ENCODE measurements at places on chromosomes 2 and 18. TPM values are rescaled to one million over a fixed set of nuclear protein-coding genes. Genes with fewer than 3 reads are reported as not detected.

GRCh38 chr18:70732188-70732587 is 443.3 kb downstream of the SOCS6 start:
- no peak for DNase-seq

DNA sequence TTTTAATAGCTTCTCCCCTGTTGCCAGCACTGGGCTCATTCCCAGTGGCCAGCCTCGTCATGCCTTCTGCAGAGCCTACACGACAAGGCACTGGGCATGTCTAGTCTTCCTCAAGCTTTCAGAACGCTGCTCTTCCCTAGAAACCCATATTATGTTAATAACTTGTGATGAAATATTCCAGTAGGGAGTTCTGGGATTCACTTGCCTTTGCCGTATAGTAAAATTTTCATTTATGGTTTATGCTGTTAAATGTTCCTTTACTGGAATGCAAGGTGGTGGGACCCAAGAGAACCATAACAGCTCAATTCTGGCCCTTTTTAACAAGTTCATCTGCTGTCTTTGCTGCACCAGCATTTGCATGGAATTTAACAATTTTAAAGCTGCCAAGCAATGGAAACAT is 45.5 kb upstream of the SLC14A1 start:
- DNase-seq, result no peak

DNA sequence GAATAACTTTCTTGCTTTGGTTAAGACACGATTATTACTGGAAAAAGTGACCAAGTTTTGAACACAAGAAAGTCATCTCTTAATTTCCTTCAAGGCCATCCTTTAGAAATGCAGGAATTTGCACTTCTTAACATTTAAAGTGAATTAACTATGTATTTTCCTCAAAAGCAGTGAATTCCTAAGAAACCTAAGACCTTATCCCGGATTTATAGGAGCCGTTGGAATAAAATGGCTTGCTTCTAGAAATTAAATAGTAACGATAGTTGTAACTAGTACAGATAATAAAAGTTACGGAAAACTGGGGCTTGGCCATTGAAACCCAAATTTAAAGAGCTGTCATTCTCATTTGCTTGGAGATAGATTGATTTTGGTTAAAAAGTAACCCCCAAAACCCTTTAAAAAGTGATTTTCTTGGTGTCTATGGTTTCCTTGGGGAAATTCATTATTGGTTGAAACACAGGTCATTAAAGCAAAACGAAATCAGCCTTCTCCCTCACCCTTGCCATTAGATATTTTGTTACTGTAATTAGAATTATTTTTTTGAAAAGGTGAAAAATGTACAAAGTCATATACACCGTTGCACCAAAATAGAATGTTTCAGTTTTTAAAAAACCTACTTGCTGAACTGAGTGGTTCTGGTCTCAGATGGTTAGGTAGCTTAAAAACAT is 2.0 kb downstream of the SKOR2 start:
- no peak for DNase-seq

The OTX1 gene
- total RNA-seq, result 0.67 TPM

- no peak for DNase-seq
Observed at GRCh38 chr2:60662781-60663180, 93.3 kb upstream of the PAPOLG start.

DNA sequence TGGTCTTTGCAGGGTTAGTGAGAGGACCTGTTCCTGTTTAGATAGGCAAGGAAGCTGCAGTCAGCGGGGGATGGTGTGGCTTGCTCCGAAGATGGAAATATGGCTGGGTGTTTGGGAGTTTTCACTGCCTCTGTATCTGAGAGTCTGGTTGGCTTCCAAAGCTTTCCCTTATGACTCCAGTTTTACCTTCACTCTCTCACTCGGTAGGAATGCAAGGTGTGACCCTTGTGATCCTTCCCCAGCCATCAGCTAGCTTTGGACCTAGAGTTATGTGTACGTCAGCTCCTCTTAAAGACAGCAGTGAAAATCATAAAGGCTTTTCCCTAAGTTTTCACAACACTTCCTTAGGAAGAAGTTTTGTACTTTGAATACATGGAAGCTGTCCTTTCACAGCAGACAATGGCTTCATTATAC is 35.5 kb upstream of the TMEM87B start:
- no peak for DNase-seq

DNA sequence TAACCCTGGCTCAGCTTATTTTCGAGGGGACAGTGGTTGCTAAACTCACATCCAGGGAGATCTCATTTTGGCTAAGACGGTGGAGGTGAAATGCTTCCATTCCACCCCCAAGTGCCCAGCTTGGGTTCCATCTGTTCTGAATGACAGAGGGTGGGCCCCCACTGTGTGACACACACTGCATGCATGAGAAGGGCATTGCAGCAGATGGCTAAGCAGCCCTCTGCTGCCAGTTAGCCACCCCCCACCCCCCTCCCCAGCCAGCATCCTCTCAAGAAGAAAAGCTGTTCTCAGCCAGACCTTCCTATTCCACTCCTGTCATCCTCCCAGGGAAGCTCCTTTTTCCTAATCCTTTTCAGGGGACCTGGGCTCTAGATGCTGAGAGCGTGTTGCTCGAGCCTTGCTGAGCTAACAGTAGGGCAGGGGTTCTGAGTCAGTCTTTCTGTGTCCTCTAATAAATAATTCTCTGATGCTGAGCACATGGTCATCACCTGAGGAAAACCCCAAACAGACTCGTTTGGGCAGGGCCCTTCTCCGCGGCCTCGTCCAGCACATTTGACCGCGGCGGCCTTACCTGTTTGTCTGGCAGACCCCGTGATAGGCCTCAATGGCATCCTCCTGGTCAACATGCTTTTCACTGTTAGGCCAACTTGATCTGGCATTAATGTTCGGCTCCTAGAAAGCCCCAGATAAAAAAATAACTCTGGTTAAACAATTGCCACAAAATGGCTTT is 49.5 kb upstream of the ACAA2 start:
- no peak for DNase-seq

The LAMA3 gene
- total RNA-seq, result 4.5 TPM

GRCh38 chr2:217027414-217027813 is 167.6 kb upstream of the TNP1 start:
- DNase-seq, result no peak

The COLEC12 gene
- total RNA-seq, result 0.03 TPM

GRCh38 chr18:63844254-63844653 is 43.3 kb upstream of the SERPINB2 start:
- no peak for DNase-seq

The RGPD3 gene
- 0.21 TPM for total RNA-seq

GRCh38 chr2:43343573-43344304 is 117.3 kb upstream of the ZFP36L2 start:
- DNase-seq, result no peak

DNA sequence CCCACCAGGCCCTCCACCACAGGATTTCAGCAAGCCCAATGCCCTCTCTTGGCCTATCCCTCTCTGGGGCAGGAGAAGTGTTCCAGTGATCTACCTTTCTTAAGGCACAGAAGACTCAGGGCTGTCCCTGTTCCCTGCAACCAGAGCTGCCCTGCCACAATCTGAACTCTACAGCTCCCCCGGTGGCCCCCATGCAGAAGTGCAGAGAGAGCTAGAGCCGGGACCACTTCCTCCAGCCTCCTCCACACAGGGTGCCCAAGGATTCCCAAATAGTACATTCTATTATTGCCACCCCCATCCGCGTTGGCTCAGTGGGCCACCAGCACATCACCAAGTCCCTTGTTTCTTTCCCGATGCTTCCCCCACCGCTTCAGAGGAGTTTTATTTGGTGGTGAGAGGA is 114.8 kb upstream of the PTPRM start:
- DNase-seq, result no peak

DNA sequence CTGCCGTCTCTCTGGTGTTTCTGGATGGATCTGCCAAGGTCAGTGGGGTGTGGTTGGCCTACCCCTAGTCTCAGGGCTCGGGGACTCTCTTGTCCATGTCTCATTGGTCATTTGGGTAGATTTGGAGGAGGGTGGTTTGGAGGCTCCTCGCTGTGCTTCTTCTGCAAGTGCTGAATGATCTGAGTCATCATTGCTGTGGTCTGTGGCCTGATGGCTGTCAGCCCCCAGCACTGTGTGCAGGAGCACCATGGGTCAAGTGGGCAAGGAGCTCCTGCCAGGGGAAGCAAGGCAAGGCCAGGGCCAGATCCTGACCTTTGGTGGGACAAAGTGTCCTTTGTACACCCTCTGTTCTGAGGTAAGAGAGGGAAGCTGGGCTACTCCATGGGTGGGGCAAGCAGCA is 221.8 kb downstream of the FHOD3 start:
- DNase-seq, result no peak

DNA sequence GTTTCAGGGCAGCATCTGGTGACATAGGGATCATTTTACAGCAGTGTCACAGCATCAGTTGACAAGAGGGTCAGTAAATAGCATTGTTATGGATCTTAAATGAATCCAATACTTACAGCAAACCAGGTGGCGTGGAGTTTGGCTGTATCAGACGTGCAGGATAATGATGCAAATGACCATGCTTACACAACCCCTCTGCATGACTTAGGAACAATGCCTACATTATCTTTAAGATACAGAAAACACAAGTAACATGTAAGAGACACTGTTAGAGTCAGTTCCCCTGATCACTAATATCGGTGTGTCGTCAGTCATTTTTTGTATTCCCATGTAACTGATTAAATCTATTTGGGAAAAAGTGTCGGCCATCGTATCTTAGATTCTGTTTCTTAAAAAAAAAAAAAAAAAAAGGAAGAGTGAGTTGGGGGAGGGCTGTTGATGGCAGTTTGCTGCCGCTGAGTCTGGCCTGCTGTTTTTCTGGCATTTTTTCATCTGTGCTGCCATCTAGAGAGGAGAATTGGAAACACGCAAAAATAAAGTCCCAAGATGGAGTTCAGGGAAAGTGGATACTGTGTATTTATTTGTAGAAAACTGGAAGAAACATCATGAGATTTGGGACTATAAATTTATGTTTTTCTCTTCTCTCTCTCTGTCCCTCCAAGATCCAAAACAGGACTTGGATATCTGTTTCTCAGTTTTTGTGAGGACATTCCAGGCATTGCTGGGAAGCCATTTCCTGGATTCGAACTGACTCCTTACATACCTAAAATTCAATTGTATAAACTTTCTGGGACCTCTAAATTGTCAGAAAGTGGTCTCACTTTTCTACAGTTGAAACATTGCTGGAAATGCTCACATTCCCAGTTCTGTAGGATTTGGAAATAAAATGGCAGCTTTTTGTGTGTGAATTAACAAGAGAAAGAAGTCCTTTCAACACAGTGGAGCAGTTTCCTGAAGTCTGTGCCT is 60.3 kb upstream of the AGPS start:
- DNase-seq, result peak; percentile 45

The TBR1 gene
- total RNA-seq, result not detected

The RAD51AP2 gene
- total RNA-seq, result not detected

The RAB6D gene
- not detected for total RNA-seq

Measured in GM12878 (cell line).